ENCODE measurements at places on chromosomes 12 and 14.

DNA sequence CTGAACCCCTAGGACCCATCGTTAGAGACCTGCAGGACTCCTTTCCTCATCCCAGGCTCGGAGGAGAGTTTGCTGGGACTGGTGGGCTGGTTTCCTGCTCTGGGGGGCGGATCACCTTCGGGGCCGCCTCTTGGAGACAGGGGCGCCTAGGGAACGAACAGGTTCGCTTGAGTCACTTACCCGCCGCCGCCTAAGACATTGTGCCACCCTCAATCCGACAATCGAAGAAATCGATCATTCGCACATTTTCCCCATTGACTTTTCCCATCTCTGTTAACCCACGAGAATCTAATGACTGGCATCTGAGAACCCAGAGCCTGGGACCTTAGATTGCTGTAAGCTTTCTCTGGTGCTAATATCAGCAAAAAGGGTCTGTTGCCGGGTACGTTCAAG lies 322 bp downstream of the SLC39A9 start:
- no peak for DNase-seq

GRCh38 chr14:88841741-88842140 lies 17.3 kb downstream of the TTC8 start:
- DNase-seq: no peak

DNA sequence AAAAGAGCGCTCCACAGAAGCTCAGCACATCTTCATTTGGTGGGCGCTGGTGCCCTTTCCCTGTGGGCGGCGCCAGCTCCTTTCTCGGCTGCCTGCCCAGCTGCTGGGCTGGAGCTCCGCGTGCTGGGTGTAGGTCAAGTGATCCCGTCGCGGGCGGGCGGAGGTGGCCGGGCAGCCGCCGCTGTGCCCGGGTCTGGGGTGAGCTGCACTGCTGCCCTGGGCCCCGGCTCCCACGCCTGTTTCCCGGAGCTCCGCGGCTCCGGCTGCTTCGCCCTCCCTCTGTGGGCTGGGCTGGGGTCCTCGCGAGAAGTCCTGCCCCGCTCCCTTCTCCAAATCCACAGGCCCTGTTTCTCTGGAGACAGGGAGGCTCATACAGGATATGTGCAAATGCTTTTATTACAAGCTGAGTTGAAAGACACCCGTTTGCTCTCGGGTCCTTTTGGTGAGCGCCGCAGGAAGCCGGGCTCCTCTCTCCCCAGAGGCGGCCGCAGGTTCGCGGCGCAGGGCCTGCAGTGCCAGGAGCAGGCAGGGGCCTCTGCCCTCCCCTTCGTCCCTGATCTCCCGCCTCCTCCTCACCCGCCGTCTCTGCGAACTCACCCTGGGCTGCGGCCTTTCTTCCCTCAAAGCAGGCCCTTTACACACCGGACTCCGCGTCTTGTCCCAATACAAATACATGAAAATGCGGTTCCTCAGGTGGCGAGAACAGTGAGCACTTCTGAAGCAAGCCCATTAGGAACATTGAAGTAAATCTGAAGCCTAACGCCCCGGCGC lies 67.8 kb upstream of the CAPRIN2 start:
- DNase-seq: no peak

GRCh38 chr12:121005346-121005815 lies 10.9 kb downstream of the C12orf43 start:
- DNase-seq: no peak

- no peak for DNase-seq
Measured at GRCh38 chr12:121811434-121812319, 7.9 kb downstream of the SETD1B start.

DNA sequence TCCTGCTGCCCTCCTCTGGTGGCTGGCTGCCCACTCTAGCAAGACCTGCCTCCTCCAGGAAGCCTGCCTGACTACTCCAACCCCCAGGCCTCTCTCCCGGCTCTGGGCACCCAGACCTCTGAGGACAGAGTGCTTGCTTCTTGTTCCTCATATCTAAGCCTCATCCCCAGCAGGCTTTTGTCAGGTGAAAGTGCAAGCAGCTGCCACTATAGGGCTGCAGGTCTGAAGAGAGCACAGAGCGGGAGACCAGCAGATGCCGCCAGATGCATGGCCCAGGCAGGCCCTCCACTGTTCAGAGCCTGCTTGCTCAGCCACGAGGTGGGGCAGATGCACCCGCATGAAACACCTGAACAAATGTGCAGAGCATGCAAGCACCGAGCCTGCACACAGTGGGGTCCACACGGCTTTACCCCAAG lies 73.0 kb downstream of the SERPINA3 start:
- no peak for DNase-seq

DNA sequence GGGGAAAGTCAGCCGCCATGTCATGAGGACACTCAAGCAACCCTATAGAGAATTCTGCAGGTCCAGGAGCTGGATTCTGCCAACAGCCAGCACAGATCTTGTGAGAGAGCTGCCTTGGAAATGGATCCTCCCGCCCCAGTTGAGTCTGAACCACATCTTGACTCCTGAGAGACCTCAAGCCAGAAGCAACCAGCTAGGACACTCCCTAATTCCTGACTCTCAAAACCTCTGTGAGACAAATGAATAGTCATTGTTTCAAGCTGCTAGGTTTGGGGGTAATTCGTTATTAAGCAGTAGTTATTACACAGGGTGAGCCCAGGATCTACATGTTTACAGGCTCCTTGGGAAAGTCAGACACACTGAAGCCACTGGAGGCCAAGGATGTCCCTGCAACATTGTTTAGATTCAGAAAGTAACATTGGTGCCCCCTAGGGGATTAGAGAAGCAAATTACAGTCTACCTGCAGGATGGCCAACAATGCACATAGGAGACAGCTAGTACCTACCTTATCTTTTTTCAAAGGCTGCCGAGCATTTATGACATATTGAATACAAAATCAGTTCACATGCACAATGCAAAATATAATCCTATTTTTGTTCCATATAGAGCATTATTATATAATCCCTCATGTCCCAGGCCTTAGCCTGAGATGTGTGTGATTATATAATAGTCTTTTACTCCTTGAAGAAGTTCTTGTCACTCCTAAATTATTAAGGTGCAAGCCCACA lies 57.9 kb upstream of the FICD start:
- no peak for DNase-seq

DNA sequence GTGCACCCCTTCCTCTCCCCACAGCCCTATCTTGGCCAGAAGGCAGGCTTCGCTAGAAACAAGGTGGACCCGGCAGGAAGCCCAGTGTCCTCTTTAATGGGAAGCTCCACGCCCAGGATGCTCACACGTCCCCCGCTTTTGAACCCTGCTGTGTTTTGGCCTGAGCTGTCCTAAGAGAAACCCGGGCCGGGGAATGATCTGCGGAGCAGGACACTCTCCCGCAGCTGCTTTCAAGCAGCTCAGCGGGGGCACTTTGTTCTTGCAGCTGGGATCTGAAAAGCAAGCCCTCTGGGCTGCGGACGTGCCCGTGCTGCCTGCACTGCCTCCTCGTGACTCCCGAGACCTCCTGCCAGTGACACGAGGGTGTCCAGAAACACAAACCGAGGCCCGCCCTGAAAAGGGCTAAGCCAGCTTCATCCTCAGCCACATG lies 30.0 kb downstream of the SCARB1 start:
- no peak for DNase-seq

DNA sequence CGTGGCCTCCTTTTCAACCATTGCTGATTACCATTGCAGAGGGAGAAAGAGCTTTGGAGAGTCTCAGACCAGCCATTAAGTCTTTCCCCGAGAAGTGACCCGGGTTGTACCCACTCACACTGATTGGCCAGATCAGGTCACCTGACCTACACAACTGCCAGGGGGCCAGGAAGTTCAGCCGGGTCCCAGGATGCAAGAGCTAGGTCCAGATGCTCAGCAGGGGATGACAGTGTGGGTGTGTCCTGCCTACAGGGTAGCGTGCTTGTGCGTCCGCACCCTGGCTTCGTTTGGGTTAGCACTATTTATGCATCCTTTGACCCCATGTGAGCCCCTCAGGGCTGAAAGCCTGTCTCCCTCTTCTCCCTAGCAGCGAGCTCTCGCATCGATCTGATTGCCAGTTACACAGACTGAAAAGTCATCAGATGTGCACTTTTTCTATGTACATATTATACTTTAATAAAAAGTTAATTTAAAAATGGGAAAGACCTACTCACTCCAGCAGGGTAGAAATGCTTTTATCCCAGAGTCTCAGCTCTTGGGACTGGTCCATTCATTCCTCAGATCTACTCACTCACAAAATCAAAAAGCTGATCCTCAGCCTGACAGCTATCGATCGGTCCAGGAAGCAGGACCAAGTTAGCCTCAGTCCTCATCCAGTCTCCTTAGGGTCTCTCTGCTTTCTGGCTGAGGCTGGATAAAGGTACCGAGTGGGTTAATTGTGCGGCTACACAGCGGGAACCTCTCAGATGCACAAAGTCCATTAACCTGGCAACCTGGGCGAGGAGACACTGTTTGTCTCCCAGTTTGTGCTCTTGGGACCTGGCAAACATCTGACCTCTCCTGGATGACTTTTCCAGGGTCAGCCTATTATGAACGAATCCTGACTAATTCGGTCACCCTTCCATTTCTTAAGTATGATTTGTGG lies 68.0 kb downstream of the SERPINA3 start:
- DNase-seq: no peak

GRCh38 chr12:9999016-9999415 lies at the start of gene CLEC1B:
CLEC1B (minus strand) TSS chr12:9999121; CDS start chr12:9999100, 21 bp downstream.
- no peak for DNase-seq

- DNase-seq: no peak
Measured at GRCh38 chr12:120110550-120111501, 5.7 kb downstream of the RAB35 start.

DNA sequence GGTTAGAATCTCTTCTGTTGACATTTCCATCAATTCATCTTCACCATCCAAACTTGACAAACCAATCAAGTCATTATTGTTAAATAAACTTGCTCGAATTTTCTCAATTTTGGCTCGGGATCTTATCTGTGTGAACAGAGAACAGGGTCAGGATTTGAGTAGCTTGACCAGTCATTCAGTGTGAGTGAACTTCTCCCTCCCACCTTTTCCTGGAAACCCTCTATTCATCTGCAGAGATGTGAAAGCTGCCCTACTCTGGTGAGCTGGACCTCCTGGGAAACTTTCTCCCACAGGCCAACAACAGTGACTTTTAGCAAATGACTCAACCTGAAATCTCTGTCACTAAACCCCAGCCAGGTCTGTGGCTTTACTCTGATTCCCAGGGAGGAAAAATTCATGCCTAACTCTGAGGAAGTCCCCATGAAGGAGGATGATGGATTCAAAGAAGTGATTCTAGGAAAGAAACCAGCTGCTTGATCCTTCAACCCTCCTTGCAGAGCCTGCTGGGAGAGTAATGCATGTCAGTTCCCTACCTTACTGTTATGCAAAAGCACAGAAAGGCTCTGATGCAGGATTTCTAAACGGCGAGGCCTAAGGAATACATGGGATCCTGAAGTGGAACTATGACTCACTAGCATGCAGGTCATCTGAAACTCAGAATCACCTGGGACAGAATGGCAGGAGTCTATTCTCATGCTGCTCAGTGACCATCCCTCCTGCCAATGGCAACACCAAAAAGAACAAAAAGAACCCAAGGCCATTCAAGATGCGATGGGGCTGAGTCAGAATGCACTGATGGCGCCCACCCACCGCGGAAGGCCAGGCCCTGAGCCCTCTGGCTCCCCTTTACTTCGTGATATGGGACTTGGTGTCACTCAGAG lies 58.0 kb downstream of the TRAFD1 start:
- DNase-seq: no peak

GRCh38 chr14:92613008-92613658 lies 99.6 kb downstream of the RIN3 start:
- DNase-seq: no peak

GRCh38 chr14:62189698-62190097 lies 427.5 kb downstream of the SNAPC1 start:
- DNase-seq: no peak

- DNase-seq: no peak
Measured at GRCh38 chr12:47751561-47751960, 7.1 kb downstream of the RAPGEF3 start.

- no peak for DNase-seq
Measured at GRCh38 chr12:93524386-93525133, 47.9 kb upstream of the SOCS2 start.

GRCh38 chr14:105939810-105940508 lies 413.6 kb downstream of the TMEM121 start:
- DNase-seq: no peak

DNA sequence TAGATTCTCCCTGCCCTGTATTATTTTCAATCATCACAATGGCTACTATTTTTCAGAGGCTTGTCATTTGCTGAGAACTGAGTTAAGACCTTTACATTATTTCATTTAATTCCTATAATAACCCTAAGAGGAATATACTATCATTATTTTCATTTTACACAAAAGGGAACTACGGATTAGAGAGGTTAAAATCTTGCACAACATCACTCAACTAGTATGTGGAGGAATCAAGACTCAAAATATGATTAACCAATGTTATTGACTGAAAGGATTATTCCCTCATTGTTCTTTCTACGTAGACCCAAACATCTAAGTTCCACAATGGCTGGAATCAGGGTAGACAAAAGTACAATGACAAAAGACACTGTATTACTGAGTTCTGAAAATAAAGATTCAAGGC lies 45.0 kb downstream of the GPR65 start:
- DNase-seq: no peak

DNA sequence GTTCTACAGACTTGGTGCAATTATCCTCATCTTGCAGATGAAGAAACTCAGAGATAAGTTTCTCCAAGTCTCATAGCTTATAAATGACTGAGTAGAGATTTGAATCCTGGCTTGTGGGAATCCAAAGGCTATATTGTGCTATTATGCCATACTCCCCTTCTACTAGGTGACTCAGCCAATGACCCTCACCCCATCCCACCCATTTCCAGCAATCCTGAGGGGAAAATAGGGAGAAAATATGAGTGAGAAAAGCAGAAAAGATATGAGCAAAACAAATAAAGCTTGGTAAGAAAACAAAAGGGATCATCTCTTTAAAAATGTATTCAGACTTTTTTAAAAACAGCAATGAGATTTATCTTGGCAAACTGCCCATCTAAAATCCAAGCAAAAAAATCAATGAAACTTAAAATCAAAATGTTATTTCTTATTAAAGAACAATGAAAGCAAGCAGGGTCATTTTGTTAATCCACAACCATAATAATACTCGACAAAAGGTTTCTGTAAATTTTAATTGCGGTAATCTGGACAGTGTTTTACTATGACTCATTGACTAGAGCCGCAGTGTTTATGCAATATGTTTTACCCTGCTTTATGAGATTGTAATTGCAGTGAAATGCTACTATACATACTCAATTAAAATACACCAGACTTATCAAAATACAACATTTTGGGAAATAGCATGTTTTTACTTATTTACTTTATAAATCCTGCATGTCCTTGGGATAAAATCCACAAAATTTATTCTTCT lies 13.1 kb upstream of the LGR5 start:
- no peak for DNase-seq
